ENCODE measurements at places on chromosomes 6 and 20.

DNA sequence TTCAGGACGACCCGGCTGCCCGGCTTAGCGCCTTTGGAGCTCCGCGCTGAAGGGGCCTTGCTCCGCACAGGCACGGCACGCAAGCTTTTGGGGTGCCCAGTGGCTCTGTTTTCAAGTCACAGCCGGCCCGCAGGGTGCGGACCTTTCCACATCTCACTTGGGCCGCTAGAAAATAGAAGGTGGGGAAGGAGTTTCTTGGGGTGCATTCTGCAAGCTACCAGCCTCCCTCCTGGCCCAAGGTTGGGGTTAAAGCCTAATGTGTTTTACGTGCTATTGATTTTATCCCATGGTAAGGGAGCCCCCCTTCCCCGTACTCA lies 561 bp downstream of the KAT14 start:
- no peak for DNase-seq

GRCh38 chr6:75223428-75223827 lies 17.6 kb upstream of the COL12A1 start:
- DNase-seq: no peak

DNA sequence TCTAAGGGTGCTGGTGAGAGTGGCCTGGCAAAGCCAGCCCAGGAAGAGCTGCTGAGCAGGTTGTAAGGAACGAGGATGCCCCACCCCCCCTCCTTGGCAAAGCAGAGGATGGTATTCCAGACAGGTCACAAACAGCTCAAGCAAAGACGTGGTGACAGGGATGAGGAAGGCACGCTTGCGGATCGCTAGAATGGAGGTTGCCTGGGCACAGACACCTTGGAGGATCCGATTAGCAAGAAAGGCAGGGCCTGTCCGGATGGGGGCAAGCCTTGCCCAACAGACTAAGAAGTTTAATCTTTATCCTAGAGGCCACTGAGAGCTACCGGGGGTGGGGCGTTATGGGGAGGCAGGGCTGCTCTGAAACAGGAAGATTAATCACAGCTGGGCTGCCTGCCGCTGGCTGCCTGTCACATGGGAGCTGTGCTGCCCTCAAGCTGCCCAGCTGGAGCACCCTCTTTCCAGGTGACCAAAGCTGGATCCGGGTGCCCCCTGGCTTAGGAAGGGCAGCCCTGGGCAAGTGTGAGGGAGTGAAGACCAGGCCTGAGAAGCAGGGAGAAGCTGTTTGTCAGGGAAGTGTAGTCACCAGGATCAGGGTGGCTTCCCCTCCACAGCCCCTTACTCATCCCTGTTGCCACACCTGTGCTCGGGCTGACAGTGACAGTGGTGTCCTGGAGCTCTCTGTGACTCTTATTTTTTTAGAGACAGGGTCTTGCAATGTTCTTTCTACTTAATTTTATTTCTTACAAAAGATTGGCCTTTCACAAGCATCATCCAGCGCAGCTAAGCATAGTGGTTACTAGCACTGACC lies 9.1 kb upstream of the MAPK13 start:
- DNase-seq: peak; percentile 47

DNA sequence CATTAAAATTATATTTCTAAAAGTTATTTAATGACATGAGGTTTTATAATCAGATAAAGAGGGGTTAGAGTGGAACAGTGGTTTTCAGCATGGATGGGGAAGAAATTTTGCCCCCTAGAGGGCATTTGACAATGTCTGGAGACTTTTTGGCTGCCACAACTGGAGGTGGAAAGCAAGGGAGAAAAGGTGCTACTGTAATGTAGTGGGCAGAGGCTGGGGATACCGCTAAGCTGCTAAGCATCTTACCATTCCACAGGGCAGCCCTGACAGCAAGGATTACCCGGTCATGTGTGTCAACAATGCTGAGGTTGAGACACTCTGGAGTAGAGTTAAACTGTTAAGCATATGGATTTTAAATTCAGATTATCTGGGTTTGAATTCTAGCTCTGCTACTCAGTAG lies 52.9 kb upstream of the FABP7 start:
- DNase-seq: peak; percentile 30

- peak; percentile 80 for DNase-seq
Observed at GRCh38 chr6:45619994-45620471, 242.3 kb upstream of the SUPT3H start.

- no peak for DNase-seq
Observed at GRCh38 chr6:162443101-162443500, 284.5 kb downstream of the PRKN start.

- DNase-seq: peak; percentile 90
Observed at GRCh38 chr20:50931306-50932015, at the start of gene ADNP. ADNP (minus strand) TSS chr20:50931437; CDS start chr20:50903996, 27,441 bp downstream.

DNA sequence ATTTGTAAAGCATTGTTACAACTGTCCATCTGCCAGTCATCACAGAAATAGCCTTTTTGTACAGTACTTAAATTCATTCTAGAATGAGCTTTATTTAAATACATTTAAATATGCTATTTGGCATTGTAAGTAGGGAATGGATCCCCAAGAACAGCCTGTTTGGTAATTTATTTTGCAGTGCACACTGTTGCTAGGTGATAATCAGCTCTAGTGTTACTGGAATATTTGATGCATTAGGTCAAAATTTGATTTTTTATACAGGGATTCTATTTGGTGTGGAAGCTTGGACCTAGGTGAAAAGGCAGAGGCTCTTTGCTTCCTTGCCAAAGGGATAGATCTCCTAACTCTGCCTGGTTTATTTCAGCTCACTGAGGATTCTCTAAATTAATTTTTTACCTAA lies 593.7 kb downstream of the EPM2A start:
- no peak for DNase-seq

- no peak for DNase-seq
Observed at GRCh38 chr6:123869334-123869733, 65.7 kb downstream of the NKAIN2 start.

DNA sequence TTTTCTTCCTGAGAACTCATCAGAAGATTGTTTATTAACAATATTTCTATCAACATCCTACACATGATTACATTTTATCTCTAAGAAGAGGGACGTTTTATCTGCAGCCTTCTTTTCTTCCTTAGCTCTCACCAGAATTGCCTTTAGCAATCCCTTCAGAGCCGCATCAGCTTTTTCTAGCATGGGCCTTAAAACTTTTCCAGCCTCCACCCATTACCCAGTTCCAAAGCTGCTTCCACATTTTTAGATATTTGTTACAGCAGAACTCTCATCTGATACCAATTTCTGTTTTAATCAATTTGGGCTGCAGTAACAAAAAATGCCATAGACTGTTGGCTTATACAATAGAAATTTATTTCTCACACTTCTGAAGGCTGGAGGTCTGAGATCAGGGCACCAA lies 281.5 kb downstream of the THBS2 start:
- no peak for DNase-seq

DNA sequence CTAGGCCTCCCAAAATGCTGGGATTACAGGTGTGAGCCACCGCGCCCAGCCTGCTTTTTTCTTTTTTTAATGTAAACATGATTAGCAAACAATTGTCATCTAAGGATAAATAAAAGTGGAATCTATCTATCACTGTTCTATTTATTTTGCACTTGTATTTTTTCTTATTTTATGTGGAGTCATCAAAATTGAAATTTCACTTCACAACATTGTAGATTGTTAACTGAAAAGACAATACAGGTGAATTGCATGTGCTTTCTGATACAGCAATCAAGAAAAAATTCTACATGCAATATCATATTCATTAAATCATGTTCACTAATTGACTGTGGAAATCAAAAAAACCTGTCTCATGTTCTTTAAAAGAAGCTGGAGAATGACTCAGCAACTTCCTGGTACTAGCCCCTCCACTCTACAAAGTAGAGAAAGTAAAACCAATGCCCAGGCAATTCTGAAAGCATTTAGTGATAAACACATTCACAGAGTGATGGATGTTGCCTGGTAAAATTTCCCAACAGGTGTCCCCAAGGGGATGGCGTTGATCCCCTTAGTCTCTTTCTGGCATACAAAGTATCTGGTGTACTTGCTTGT lies 10.7 kb upstream of the RFX6 start:
- DNase-seq: peak; percentile 4

DNA sequence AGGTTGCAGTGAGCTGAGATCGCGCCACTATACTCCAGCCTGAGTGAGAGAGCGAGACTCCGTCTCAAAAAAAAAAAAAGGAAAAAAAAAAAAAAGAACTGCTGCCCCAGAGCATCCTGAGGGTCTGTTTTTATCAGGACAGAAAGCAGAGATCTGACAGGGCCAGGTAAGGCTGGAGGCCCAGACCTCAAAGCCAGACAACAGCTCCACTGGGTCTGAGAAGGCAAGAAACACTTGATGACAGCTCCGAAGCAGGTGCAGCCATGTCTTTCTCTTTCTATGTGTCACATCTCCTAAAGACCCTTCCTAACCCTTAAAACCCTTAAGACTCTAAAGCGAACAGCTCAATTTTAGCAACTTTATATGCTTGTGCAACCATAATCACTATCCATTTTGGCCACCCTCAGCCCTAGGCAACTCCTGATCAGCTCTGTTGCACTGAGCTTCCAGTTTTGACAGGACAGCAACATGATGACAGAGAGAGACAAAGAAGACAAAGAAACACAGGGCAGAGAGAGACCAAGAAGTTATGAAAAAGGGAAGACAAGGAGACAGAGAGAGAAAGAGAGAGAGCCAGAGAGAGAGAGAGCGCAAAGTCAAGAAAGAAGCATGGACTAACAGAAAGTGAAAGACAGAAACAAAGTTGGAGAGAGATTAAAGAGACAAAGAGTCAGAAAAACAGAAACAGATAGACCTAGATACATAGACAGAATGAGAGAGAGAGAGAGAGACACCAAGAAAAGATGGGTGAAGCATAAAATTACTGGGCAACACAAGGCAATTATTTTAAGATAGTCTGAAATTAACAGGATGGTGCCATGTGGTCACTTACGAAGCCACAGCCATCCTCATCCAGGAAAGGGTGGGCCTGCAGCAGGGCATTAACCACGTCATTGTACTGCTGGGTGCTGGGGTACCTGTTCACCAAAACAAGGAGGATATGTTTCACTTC lies 39.2 kb downstream of the SAMD3 start:
- DNase-seq: no peak

GRCh38 chr6:10949579-10950490 lies 63.0 kb downstream of the SYCP2L start:
- DNase-seq: no peak

DNA sequence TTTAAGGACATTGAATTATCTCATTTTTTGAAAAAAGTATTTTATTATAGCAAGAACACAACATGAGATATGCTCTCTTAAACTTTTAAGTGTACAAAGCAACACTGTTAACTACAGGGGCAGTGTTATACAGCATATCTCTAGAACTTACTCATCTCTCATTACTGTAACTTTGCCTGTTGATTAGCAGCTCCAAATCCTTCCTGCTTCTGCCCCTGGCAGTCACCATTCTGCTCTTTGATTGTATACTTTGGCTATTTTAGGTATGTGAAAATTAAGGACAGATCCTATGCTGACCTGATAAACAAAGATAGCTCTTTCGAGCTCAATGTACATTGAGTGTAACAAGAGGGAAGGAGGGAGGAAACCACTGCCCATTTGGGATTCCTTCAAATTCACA lies 1349.8 kb upstream of the GJE1 start:
- no peak for DNase-seq

DNA sequence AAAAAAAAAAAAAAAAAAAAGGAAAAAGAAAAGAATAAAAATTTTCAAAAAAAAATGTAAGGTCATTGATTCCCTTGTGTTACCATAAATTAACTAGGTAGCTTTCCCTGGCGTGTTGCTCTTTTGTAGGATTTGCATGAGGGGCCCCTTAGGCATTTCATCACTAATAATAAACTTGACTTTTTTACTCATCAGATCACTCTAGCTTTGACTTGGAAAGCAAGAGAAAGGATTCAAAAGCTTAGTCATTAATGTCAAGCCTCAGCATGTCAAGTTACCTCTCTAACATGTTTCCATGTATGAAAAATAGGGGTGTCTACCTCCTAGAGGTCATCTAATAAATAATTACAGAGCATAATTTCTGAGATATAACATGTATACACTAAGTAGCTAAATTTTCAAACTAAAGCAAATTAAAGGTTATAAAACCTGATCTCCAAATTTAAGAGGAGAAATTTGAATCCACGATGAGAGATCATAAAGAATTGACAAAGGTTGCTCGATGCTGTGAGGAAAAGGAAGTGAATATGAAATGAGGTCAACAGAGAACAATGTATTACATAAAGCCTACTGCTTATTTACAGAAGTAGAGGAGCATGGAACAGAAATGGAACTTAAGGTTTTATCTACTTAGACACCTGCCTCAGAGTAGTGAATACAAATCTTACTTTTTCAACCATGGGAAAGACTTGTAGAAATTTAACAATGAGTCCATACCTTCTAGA lies 86.8 kb downstream of the ARHGAP18 start:
- no peak for DNase-seq

- DNase-seq: peak; percentile 89
Observed at GRCh38 chr6:104326173-104327001, 533.3 kb downstream of the HACE1 start.

GRCh38 chr6:169165561-169166300 lies 87.9 kb downstream of the THBS2 start:
- DNase-seq: peak; percentile 67
